Spinal cord (tissue), 10 donors: ENCODE measurements at places on chromosomes 4 and X. TPM values are rescaled to one million over a fixed set of nuclear protein-coding genes. Genes with fewer than 3 reads are reported as not detected.

Gene CFAP47
- polyA plus RNA-seq: 3.6 TPM

Gene RTL3
- polyA plus RNA-seq: not detected

Gene RNF150
- polyA plus RNA-seq: 20.4 TPM

DNA sequence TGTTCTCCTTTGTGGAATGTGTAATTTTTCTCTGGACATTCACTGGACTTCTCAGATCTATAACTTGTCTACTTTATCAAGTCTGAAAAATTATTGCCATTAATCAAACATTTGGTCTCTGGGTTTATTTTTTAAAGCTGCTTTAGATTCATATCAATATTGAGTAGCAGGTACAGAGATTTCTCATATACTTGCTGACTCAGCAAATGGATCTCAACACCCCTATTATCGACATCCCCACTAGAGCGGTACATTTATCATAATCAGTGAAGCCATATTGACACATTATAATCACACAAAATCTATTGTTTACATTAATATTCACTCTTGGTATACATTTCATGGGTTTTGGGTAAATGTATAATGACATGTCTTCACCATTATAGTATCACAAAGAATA, 268.7 kb downstream of the SPOCK3 start:
- DNase-seq: no peak

DNA sequence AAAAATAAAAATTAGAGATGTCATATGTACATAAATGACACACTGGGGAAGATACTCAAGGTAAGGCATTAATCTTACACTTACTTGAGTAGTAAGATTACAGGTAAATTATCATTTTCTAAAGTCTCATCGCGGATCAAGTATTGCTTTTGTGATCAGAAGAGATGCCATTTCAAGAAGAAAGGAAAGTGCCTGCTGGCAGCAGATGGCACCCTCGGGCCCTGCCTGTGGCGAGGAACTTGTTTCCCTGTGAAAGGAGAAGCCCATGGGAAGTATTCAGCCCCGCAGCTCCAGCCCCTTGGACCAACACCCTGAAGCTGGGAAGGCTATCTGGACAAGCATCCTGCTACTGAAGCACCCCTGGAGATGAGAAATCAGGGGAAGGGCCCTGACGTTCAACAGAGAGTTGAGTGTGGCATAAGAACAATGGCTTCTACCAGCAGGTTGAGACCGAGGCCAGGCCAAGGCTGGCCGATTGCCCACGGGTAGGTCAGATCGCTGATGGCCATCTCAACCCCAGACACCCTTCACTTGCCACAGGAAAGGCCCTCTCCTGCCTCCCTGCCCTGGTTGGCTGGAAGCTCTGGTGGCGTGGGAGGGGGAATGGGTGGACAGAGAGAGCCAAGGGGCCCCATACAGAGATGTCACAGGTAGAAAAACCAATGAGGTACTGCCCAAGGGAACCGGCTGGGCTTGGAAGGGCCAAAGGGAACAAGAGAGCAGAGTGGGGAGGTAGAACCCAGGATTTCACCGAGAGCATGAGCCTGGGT, 18.8 kb upstream of the MXD4 start:
- DNase-seq: no peak
